ENCODE measurements at places on chromosomes 12 and 14.

GRCh38 chr12:13099844-13100604, 3.4 kb downstream of the GSG1 start:
- DNase-seq, result no peak

- peak; percentile 14 for DNase-seq
Measured at GRCh38 chr14:104137297-104138097, 890 bp upstream of the KIF26A start.

GRCh38 chr14:68482772-68483395, 310.0 kb downstream of the ZFP36L1 start:
- DNase-seq, result no peak

DNA sequence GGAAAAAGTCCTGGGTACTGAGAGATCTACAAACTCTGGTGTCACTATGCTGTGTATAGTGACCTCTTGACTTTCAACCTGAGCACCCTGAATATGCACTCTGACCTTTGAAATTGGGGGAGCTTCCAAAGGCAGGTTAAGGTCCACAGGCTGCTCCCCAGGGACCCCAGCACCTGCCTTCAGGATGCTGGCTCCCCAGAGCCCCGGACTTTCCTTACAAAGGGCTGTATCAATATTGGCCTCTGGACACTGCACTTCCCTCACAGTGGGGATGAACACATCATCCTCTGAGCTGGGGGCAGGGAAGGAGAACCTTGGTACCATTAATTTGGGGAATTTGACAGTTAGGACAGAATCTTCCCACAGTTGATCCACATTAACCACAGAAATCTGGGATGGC, 14.3 kb downstream of the PLD4 start:
- DNase-seq, result no peak

- no peak for DNase-seq
Measured at GRCh38 chr12:2332947-2333346, 280.2 kb downstream of the CACNA1C start.

GRCh38 chr12:68001486-68002466, 12.5 kb downstream of the IFNG-AS1 start:
- no peak for DNase-seq

DNA sequence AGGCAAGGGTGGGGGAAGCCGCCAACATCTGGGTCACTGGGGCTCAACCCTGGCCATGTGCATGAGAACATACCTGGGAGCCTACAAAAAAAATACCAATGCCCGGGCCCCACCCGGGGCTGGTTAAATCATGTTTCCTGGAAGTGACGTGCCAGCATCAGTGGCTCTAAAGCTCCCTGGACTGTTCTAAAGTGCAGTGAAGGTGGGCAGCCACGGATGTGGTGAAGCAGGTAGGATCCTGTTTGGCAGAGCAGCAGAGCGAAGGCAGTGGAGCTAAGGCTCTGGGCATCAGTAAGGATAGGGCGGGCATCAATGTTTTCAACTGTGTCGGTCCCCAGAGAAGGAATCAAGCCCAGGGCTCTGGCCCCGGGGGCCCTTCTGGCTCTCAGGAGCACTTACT, 525 bp upstream of the GPR68 start:
- DNase-seq, result no peak

DNA sequence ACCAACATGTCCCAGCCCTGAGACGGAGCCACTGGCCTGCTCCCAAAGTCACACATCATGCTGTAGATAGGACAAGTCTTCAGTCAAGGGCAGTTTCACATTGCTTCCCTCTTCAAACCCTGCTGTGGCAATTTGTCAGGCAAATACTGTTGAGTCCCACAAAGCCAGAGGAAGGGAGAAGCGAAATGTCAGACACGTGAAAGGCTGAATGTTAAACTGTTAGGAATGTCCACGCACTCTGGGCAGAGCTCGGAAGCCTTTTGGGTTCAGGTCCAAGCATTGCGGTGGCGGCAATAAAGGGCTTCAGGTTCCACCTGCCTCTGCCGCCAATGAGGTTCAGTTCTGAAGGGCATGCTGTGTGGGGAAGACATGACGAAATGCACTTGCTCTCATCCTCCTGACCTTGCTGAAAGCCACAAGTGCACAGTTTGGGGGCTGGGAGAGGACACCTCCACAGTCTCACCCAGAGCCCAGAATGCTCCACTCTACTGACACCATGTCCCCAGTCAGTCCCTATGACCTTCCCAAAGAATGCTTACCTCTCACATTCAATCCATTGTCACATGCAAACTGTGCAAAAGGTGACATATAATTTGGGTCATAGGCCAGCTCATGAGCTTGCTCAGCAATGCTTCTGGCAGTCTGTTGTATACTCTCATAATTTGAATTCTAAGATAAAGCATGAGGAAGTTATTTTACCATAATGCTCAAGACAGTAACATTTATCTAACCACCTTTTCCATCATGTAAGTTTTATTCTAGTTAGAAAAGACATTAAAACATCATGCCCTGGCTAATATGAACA, 35.7 kb downstream of the RAD9B start:
- no peak for DNase-seq

DNA sequence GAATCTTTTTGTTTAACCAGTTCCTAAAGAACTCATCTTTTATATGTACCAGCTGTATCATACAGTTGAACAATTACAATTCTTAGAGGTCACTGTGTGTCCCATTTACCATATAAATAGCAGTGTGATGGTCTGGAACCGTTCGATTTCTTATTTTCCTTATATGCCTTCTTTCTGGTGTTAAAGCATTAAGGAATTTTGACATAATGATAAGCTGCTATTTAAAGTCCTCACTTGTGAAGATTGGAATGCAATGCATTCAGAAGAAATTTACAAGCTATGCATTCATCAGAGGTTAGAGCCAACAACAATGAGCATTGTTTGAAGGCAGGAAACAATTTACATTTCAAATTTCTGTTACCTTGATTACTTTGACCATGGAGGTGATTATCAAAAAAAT, 80.0 kb upstream of the PRICKLE1 start:
- DNase-seq, result no peak

DNA sequence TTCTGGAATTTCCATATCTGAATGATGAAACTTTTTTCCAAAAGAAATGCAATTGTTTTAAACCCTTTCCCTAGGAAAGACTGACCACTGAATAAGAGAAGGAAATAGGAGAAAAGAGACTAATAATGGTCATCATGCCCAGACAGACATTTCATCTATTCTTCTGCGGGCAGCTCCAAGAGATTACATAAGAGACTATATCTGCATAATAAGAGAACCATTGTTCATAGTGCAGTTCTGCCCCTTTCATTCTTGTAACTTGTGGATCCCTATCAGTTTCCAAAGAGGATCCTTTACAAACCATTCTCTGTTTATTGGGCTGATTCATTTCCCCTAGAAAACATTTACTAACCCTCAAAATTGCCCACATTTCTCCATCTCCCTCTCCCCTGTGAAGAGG, 197.8 kb downstream of the FSCB start:
- DNase-seq, result no peak

- no peak for DNase-seq
Measured at GRCh38 chr14:94295360-94296180, 2.5 kb upstream of the SERPINA10 start.

- DNase-seq, result no peak
Measured at GRCh38 chr14:103280278-103280928, 53.6 kb upstream of the EIF5 start.

DNA sequence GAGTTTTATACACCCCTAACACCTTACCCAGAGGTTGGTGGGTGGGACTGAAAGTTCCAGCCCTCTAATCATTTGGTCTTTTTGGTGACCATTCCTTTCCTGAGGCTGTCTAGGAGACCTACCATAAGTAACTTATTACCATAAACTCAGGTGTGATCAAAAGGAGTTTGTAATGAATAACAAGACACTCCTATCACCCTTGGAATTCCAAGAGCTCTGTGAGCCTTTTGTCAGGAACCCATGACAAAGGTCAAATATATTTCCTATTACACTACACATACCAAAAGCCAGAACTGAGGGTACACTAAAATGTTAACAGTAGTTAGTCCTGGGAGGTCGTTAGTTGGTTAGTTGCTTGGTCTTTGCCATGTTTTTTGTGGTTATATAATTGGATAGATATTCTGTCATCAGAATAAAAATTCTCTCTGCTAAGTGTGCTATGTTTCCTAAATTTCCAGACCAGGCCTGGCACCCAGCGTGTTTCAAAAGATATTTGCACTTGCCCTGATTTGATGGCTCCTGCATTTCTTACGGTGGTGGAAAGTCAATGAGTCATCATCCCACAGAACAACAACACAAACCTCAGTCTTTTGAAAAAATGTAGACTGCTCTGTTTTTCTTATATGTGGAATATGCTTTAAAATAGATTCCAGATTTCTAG, 27.0 kb upstream of the AKAP5 start:
- no peak for DNase-seq

- no peak for DNase-seq
Measured at GRCh38 chr14:91872011-91872501, 4.7 kb upstream of the TC2N start.

DNA sequence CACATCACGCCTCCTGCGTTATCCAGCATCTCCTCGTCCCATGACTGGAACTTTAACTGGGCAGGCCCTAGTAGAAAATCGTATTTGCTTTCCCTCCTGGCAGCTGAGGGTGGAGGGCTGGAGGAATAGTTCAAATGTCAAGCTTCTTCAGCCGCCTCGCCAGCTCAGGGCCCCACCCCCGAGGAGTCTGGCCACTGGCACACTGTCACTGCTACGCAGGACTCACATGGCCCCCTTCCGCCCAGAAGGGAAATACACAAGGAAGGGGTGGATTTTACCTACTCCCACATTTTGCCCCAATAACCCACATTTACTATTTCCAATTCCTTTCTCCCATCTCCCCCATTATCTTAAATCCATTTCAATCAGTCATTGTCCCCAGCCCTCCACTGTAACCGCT, 8.6 kb downstream of the SLC6A13 start:
- no peak for DNase-seq

DNA sequence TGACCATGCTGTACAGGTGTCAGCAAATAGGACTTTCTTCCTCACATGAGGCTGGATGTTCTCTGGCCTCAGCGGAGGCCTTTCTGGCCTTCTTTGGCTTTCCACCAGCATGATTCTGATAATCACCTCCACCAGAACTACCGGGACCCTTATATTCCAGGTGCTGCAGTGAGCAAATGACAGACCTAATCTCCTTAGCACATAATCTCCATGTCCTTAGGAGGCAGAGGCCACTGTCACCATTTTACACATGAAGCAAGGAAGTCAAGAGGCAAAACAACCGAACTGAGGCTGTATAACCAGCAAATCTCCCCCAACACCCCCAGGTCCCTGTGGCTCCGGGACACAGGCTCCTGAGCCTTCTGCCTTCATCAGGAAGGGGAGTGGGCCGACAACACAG, 91.2 kb downstream of the ITPK1 start:
- DNase-seq, result no peak

DNA sequence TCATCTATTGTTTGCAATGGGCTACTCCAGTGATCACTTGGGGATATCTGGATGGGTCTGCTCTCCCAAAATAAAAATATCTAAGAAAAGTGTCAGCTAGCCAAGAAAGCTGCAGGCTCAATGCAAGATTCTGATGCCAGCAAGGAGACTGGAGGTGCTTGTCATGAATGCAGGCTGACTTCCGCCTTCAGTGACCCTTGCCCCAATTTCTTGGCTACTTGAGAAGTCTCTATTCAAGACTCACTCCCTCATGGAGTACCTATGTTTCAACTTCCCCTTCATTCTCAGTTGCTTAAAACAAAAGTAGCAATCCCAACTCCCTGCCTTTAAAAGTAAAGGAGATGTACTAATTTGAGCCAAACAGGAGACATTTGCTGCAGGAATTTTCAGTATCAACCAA, 123.9 kb downstream of the GPR65 start:
- DNase-seq, result no peak

GRCh38 chr12:88063375-88063774, 34.2 kb upstream of the C12orf50 start:
- no peak for DNase-seq

DNA sequence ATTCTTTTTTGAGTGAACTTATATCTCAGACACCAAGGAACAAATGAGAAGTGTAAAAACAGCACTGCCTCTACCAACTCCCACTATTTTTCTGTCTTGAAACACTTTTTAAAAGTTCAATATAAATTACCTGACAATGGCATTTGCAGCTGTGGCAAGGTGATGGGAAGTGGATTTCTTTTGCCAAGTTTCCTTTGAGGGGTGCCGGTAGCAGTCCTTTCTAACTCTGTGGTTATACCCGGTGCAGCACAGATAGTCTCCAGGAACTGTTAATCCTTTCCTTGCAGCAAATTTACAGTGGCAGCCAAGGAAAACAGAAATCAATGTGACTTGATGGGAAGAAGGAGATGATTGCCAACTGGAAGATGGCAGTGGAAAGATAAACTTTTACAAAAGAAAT, 243.7 kb downstream of the BCAT1 start:
- DNase-seq, result no peak

DNA sequence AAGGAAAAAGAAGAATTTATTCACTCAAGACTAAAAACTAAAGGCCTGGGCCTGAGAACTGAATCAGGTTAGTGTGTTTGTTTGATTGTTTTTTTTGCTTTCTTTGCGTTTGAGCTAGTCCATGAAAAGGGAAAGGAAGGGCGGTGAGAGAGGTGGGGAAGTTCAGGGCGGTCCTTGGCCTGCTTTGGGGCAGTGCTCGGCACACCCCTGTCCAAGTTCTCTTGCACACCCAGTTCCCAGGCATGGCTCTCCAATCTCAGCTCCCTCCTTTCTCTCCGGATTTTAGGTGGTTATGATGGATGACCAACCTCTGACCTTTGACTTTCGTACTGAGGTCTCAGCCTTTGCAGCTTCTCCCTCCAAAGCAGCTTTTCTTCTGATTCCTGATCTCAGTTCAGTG, 11.3 kb downstream of the COA8 start:
- DNase-seq, result no peak

DNA sequence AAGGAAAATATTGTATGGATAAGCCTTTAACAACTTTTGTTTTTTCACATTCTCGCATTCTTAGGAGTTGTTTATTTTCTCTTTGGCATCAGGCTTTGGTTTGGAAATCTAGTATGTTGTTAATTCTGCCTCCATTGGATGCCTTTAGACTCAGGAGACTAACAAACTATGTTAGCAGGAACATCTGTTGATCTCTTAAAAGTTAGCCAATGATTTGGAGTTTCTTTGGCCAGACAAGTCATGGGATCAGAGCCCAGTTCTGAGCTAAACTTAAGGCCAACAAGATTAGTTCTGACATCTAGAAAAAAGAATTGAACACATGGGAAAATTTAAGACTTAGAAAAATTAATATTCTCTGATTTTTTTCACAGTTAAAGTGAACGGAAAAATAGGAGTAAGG, 35.3 kb upstream of the STRAP start:
- no peak for DNase-seq

- no peak for DNase-seq
Measured at GRCh38 chr14:37194698-37195097, 3.0 kb upstream of the MIPOL1 start.

DNA sequence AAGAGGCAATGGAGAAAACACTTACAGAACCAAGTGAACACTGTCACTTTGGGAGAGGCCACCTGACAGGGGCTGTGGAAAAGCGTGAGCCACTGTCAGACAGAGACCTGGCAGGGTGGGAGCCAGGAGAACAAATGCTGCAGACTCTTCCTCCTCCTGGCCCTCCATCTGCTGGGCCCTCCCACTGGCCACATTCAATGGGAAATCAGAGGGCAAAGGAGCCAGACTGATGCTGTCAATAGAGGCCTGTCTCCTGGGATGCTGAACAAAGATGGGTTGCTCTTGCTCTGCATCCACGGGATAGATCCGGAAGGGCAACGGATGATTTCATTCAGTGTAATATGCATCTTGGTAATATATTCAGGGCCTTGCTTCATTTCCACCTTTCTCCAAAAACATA, 44.9 kb upstream of the BCAT1 start:
- no peak for DNase-seq

Data from stimulated activated CD8-positive, alpha-beta memory T cell treated with anti-CD3 and anti-CD28 coated beads, Interleukin-7, amount 100 ng/mL, for 1 hour (primary cell).